ENCODE measurements at places on chromosomes 16 and 17.

DNA sequence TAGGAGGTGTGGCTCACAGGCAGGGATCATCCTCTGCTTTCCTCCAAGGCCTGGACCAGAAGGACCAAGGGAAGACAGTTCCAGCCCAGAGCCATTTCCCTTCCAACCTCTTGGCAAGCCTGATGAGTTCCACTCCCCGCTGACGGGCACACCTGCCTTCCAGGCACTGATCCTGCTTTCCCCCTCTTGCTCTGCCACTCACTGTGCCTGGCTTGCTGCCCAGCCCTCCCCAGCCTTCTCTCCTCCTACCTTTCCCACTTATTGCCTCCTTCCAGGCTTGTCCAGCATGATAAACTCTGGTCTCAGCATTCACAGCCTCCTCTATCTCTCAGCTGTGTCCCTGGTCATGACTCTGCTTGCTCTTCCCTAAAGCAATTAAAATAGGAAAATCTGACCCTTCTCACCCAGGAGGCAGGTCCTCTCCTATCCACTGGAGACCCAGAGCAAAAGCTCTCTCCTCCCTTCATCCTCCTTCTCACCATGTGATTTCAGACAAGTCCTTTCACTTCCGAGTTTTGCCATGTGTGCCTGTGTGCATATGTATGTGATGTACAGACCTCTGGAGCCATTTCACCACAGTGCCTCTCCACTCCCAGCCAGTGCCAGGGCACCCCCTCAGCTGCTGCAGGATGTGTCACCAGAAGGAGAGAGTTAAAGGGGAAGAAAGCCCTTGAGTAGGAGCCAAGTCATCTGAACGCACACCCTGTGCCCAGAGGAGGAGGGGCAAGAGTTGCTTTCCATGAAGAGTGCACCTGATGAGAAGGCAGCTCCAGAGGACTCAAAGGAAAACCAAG lies 13.4 kb upstream of the TMEM170A start:
- no peak for DNase-seq

DNA sequence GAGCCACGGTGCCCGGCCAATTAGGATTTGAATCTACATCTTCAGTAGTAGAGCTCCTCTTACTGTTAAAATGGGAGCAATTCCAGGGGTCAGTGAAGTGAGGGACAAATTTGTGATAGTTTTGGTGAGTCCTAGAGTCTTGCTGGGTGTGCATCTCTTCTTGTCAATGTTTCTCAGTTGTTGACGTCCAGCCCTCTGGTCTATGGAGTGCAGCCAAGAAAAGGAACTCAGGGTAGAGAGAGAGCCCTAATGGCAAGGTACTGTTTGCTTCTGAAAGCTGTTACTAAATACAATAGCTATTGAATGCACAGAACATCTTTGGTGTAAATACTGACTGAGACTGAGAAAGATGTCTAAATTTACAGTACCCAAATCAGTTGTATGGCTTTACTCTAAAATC lies 282.5 kb upstream of the SALL1 start:
- no peak for DNase-seq

DNA sequence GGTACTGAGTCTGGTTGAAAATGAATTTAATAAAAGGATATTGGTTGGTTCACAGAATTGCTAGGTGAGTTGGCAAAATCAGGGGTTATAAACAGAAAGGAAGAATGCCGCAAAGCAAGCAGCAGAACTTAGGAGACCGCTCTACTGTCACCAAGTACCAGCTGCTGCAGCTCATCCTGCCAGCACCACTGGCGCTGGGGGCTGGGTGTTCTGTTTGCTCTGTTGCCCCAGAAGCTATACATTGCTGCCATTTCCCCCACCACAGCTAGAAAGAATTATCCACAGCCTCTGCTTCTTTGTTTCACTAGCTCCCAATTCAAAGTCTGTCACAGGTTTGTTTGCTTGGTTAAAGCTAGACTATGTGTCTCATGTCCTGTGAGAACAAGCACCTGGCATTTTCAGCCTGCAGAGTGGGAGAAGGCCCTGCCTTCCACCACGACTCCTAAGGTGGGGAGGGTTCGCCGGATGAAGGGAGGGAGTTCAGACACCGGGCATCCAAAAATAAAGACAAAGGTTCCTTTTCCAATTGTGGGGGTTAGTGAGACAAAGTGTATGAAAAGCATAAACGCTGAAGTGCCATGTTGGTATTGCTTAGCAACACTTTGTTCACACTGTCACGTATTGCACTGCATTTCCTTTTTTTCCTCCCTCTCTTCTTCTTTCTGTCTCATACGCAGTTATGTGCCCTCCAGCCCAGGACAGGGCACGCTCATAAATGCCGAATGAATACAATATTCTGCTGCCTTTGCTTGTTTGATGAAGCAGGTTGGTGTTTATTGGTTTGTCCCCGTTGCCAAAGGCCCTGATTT lies 9.6 kb upstream of the CPD start:
- DNase-seq: no peak

DNA sequence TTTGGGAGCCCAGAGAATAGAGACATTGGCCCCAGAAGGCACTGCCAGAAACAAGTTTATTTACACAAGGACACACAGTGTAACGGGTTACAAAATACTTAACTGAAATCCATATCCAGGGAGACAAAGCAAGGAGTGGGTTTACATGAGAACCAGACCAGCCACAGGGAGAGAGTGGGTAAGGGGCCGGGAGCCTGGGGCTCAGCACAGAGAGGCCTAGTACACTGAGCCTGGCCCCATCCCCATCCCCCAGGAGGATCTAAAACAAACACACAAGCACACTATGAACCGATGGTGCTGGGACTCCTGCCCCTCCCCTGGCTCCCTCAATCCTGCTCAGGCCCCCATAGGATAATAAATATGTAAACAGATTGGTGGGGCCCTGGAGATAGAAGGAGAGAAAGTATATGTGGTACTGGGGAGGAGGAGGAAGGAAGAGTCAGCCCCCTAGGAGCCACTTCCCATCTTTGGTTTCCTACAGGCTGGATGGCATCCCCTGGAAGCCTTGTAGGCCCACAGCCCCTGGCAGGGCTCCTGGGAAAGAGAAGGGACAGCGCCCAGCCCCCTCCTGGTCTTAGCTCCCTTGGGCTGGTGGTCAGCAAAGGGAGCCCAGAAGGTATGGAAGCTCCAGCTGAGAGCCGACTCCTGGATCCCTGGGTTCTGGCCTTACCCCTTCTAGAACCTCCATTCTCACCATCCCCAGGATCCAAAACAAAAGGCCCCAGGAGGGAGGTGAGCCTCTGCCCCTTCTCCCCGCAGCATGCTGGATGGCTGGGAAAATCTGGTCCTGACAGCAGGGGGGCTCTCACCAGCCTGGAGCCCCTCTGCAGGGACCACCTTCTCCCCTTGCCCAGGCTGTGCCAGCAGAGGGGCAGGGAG lies 6.4 kb downstream of the G6PC3 start:
- no peak for DNase-seq

GRCh38 chr16:89921131-89921701 lies 1.9 kb upstream of the TUBB3 start:
- no peak for DNase-seq

DNA sequence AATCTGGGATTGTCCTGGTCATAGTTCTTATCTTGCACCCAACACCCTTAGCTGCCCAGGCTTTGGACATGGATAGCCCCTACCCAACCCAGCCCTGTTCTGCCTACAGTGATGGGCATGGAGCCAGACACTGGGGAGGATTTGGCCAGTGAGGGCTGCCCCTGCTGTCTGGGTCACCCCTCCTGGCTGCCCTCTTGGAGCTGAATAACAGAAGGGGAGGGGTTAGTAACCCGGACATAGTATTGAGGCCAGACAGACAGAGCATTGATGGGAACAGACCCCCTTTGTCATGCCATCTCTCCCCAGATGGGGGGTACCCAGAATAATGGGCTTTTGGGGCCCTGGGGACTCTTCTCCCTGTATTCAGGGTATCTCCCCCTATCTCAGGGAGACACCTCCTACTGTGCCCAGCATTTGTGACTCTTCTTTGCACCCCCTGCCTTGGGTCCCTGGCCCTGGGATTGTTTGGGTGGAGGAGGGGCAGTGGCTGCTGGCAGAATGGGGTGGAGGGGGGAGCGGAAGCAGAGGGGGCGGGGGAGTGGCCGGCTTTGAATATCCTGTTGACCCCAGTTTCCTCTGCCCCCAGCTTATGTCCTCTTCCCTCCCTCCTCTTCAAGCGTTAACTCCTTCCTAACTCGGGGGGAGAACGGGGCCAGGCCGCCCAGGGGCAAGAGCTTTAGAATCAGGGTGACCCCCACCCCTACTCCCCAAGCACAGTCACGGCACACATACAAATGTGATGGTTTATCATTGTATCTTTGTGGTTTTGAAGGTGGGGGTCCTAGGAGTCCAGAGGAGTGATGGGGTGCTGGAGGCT lies 17.0 kb downstream of the GJD3 start:
- DNase-seq: no peak

DNA sequence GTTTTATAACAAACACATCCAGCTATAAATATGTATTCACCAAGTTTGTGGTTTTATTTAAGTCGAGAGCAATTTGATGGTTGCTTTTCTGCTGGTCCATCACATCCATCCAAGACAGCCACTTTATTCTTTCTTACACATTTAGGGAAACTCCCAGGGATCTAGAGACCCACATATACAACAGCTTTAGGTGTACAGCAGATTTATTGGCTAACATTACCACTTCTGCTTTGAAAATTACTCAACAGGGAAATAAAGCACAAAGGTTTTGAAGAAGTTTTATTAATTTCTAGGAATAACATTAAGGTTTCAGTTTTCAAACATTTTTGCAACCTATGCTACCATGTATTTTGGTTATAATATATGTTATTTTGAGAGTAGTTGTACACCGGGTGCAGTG lies 6.9 kb downstream of the ERCC4 start:
- no peak for DNase-seq

- no peak for DNase-seq
These were observed 41.1 kb upstream of the CACNG5 start for GRCh38 chr17:66793814-66794213.

DNA sequence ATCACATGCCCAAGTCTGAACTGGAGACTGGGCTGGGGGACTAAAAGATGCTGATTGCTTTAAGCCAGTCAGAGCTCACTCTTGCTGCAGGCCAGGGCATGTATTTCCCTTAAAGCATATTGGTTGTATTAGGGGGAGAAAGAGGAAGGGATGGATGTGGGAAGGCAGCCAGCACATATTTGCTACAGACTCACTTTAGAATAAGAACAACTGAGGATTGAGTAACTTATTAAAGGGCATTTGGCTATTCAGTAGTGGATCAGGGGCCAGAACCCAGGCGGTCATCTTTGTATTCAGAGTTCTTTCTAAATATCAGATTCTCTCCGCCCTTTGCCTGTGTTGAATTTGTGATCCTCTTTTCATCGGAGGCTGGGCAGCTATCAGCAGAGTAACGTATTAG lies 231.7 kb downstream of the HAPSTR1 start:
- DNase-seq: no peak
